Posterior vena cava (tissue), 2 donors: ENCODE measurements at places on chromosomes 11 and 22. TPM values are rescaled to one million over a fixed set of nuclear protein-coding genes. Genes with fewer than 3 reads are reported as not detected.

- no peak for DNase-seq
Observed at GRCh38 chr11:104625246-104625645, 273.0 kb downstream of the CASP12 start.

- DNase-seq, result no peak
Observed at GRCh38 chr11:22807855-22808570, 21.6 kb downstream of the SVIP start.

DNA sequence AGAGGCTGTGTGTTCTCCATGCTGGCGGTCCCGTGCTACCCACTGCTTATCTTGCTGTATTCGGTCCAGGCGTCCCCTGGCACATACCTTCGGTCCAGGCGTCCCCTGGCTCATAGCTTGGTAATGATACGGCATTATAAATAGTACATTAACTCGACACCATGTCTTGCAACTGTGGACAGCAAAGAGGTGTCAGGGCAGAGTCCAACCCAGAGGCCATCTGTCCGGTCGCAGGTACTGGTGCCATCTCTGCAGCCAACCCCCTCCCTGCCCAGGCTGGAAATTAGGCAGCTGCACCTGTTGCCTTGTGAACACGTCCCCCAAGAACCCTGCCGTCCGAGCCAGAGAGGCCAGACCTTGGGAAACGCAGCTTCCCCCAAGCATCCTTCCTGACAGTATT is 634.3 kb downstream of the BRD1 start:
- no peak for DNase-seq

- DNase-seq, result no peak
Observed at GRCh38 chr11:133619397-133619796, 87.1 kb upstream of the OPCML start.

DNA sequence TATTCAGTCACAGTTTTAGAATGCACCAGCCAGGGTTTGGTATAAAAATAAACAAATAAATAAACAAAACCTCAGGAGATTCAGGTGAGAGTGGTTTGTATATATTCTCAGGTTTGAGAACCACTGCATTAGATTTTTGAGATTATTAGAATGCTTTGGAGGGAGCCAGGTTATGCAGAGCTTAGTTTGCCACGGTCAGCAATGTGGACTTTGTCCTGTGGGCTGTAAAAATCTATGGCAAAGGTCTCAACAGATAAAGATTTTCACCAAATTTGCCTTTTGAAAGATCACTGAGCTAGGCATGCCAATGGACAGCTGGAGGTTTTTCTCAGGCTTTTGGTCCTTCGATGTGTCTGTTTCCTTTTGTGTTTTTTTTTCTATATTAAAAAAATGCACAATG is 650.1 kb upstream of the RAG2 start:
- no peak for DNase-seq

GRCh38 chr11:47369676-47370075 is 8.7 kb downstream of the SPI1 start:
- peak; percentile 1 for DNase-seq

DNA sequence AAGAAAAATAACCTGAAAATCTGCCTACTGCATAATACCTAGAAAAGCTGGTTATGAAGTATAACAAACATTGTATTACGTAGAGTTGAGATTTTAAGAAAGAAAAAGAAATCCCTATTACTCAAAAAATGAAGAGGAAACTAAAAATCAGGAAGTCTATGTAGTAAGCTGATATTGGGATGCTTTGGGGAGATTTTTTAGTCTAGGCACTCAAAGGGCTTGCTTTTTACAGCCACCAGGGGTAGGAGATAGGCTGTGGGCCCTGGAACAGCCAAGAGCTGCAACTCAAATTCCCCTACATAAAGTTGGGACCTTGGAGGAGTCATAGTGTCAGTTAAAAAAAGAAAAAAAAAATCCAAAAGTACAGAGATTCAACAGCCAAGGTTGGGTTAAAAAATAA is 90.4 kb downstream of the RELT start:
- DNase-seq, result no peak

DNA sequence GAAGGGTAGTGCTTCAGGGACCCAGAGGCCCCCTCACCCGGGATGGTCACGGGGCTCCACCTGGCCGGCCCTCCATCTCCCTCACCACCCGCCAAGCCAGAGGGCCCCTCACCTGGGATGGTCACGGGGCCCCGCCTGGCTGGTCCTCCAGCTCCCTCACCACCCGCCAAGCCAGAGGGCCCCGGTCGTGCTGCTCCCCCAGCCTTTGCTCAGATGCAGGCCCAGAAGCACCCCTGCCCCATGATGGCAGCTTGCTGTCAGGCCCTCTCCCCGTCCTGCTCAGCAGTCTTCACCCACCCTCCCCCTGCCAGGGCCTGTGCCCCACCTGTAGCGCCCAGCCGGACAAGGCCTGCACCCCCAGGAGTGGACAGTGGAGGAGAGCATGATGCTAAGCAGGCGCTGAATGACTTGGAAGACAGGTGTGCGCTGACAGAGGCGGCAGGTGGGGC is 7.3 kb downstream of the DENND6B start:
- no peak for DNase-seq

DNA sequence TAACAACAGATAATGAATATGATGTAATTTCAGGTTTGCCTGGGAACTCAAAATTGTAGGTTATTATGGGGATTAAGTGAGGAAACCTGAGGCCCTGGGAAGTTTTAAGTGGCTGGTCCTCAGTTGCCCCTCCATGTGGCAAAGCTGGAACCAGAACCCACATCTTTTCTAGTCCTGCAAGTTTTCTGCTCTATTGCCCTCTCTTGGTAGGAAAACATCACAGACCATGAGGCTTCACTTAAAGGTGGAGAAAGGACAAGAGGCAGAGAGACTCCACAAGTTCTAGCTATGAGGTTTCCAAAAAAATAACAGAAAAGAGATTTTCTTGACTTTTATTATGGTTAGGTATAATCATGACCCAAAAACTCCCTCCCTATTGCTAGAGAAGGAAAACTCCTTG is 115.5 kb upstream of the DDI1 start:
- no peak for DNase-seq

DNA sequence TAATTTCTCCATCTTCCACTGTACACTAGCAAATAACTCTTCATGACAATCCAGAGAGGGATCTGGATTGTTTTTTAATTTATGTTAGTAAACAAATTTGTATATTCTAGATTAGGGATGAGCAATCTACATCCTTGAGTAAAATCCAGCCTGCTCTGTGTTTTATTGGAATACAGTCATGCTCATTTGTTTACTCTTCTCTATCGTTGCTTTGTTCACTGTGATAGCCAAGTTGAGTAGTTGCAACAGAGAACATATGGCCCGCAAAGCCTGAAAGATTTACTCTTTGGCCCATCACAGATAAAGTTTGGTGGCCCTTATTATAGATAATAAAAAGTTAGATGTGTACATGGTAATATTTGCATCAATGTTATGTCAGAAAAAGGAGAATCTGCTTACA is 6.2 kb upstream of the BLID start:
- no peak for DNase-seq

DNA sequence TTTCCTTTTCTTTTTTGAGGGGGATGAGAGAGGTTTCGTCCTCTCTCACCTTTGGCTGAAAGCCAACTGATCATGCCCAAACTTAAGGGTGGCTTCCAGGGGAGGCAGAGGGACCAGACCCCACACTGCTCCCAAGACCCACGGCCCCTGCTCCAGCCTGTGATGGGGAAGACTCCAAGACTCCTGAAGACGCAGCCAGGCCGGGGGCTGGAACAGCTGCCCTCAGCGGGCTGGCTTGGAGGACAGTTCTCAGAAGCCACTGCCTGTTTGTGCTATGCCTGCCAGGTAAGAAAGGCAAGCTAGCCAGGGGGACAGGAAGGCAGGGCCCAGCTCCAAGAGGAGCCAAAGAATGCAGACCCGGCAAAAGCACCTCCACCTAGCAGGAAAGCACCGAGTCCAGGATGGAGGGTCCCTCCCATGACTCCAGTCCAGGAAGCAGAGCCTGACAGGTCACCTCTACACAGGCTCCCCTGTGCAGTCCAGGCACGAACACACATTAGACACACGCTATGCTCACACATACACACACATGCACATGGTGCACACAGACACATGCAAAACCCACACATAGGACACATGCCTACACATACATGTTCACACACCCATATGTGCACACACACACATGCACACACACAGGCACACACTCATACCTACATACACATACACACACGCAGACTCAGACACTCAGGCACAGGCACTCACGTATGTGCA is 31.3 kb downstream of the GNB1L start:
- peak; percentile 65 for DNase-seq

- DNase-seq, result peak; percentile 80
Observed at GRCh38 chr11:79437981-79438630, 2.7 kb downstream of the TENM4 start.

DNA sequence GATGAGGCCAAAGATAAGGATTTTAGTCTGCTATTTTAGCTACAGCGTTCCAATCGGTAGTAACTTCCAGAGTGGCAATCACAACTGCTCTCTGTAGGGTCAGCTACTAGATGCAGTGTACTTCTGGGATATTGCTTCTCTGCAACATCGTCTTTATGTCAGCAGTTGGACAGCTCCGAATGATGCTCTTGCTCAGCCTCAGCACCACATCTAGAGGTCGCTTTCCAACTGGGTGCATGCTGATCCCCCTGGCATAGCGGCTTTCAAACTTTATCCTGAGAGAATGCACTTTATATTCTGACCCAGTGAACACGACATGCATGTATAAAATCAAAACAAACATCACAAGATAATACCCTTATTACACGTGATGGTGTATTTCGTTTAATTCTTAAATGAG is 219.6 kb downstream of the C11orf87 start:
- DNase-seq, result no peak

GRCh38 chr22:38448945-38449745 is 5.9 kb downstream of the KCNJ4 start:
- no peak for DNase-seq

GRCh38 chr11:125553357-125553756 is 15.9 kb upstream of the EI24 start:
- DNase-seq, result no peak

DNA sequence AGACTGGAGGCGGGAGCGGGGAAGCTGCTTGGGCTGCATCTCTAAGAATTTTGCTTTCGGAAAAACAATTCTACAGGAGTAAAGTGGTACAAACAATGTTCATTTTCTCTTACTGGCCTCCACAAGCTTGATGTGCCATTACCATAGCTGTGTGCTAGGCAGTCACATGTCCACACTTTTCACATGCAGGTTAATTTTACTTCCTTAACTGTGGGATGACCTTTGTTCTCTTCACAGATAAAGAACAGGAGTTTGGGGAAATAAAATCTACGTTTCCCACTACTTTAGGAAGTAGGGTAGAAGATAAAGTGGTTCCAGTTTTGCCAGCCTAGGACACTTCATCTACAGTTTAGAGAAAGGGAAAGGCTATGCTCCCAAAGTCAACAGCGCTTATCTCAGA is 327.2 kb upstream of the NARS2 start:
- no peak for DNase-seq

DNA sequence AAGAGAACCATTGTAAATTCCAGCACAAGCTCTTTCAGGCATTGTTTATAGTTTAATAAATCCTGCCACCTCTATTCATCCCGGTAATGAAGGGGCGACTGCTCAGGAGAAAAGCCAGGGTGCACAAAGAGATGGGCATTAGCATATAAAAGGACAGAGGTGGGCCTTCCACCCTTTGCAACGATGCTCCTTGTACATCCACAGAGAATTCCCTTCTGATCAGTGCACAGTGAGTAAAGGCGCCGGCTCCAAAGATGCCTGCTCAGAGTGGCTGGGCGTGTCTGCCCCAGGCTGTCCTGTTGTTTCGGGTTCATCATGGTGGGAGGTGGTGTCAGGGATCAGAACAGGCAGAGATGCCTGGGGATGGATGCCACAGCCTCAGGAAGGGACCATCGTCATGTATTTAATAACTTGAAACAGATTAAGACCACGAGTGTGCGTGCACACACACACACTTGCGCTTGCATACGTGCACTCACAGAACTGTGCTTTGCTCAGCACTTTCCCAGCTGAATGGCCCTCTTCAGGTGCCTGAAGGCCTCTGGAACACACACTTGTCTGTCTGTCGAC is 305.0 kb downstream of the TBC1D22A start:
- DNase-seq, result no peak

DNA sequence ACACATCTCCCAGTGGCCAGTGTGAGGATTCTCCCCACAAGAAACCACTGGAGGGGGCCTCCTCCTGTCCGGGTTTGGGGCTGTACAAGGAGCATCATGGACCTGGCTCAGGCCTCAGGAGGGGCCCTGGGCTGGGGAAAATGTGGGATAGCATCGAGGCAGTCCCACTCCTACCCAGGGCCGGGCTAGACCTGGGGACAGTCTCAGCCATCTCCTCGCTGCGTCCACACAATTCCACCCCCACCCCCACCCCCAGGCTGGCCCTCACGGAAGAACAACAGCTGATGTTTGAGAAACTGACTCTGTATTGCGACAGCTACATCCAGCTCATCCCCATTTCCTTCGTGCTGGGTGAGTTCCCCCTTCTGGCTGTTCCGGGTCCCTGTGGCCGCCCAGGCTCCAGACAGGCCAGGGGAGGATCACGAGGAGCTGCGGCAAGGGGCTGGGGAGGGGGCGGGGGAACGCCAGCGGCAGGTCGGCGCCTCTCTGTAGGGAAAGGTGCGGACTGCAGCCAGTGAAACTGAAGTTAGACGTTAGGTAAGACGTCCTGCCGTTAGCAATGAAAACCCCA is 4.8 kb downstream of the BEST1 start:
- DNase-seq, result peak; percentile 92

GRCh38 chr11:77590194-77590782 is 535 bp downstream of the AQP11 start:
- DNase-seq, result peak; percentile 84

DNA sequence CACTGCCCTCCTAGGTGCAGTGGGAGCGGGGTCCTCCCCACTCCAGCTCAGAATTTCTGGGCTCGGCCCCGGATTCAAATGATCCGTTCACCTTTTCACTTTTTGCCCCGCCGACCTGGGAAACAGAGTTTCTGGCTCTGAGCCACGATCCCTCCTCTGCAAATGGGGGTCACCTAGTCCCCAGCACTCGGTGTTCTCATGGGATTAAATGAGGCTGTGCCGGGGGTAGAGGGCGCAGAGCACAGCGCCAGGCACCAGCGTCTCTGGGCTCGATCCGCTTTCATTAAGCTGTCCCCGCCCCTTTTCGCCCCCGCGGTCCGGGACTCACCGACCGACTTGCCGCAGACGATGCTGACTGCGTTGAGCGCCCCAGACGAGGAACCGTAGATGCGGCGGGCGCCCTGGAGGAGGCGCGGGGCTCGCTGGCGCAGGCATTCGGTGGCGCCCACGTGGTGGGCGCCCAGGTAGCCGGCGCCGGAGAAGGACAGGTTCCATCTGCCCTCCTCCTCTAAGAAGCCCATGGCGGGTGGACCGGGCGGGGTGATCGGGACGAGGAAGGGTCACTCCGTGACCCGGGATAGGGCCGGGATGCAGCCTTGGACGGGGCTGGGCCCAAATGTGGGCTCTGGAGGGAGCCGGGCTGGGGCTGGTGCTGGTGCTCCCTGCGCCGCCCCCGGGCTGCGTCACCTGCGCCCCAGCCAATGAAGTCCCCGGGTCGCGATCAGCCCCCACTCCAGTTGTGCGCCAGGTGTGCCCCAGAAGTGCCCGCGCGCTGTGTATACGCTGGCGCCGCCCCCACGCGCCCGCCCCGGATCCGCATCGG is at the start of gene PNPLA5:
Gene PNPLA5, minus strand, starts transcription at position 654 of the 823 bp plus-strand sequence. Its CDS starts 133 bp downstream, at position 521.
- DNase-seq, result peak; percentile 70

LRRC55 gene
- total RNA-seq, result not detected

ARSA gene
- 29.4 TPM for total RNA-seq

MFRP gene
- not detected for total RNA-seq

HORMAD2 gene
- not detected for total RNA-seq

OR51B5 gene
- total RNA-seq, result 0.51 TPM

SLC25A22 gene
- total RNA-seq, result 10.6 TPM

ART1 gene
- total RNA-seq, result 0.42 TPM

SAA4 gene
- total RNA-seq, result 0.38 TPM

NRXN2 gene
- 8.8 TPM for total RNA-seq
